ENCODE measurements at places on chromosomes 2 and 18.
A peak's percentile ranks its signal among the peaks of the same experiment; 100 is the strongest.

GRCh38 chr2:109155553-109156451, 26.8 kb downstream of the SH3RF3 start:
- DNase-seq, result no peak

DNA sequence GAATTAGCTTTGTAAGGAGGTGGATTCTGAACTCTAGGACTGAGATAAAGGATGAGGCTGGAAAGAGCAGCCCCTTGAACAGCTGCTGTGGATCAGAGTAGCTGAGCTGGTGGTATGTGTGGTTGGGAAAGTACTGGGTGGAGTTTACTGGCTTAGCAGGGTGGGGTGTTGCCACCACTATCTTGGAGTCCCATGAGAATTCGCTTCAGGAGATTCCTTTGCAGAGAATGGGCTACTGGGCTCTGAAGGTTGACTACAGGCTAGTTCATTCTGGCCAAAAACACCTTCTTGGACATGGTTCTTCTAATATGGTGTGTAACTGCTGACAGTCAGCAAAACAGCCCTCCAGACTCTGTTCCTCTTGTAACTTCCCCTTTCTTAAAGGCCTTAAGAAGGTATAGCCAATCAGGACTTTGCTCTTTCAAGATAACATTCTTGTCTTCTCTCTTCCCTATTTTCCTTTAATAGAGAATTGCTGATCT, 52.7 kb downstream of the TET3 start:
- no peak for DNase-seq

DNA sequence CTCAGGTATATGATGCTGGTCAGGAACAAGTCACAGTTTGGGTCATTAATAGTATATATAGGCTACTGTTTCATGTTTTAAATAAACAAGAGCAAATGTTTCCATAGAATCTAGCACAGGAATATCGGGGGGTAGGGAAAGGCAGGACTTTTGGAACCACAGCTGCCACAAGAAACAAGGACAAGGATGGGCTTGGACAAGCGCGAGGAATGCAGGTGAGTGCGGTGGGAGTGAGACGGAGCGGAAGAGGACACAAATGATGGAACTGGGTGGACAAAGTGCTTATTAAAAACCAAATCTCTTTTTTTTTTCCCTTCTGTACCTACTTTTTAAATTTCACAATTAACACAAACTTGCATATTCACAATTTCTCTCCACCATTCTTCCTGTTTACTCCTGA, 49.1 kb downstream of the SNORC start:
- DNase-seq, result no peak

DNA sequence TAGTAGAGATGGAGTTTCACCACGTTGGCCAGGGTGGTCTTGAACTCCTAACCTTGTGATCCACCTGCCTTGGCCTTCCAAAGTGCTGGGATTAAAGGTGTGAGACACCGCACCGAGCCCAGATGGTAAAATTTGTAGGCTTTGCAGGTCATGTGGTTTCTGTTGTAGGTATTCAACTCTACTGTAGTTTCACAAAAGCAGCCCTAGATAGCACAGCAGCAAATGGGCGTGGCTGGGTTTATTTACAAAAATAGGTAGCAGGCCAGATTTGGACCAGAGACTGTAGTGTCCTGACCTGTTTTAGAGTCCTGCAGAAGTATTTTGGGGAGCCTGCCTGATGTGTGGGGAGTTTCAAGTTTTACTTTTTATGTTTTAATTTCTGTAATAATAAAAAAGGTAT, 84.1 kb upstream of the RASGRP3 start:
- DNase-seq, result no peak

- no peak for DNase-seq
Measured at GRCh38 chr2:172079416-172079815, 5.9 kb upstream of the DLX1 start.

- DNase-seq, result no peak
Measured at GRCh38 chr2:179260224-179260623, 4.4 kb downstream of the SESTD1 start.

DNA sequence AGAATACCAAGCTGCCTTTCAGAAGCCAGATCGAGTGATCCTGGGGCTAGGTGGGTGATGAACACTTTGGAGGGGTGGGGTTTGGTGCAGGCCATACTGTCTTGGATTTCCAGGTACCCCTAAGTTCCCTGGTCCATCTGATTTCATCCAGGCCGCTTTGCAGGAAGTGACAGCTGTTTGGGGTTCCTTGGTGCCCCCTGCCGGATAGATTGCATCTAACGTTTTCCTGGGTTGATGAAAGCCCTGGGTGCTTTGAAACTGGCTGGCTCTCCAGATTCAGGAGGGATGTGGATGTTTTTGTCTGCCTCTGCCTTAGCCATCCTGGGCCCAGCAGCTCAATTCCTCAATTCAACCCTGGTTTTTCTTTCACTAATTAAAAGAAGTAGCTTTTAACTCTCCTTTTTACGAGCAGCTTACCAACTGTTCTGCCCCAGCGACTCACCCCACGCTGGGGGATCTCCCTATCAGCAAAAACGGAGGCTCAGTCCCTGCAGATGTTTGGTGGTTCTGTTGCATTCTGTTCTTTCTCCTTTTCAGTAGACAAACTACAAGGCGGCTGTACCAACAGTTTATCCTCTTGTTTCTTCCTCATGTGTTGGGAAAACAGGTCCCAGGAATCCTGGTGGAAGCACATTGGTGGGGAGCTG, 37.1 kb downstream of the ARHGEF4 start:
- peak; percentile 9 for DNase-seq

DNA sequence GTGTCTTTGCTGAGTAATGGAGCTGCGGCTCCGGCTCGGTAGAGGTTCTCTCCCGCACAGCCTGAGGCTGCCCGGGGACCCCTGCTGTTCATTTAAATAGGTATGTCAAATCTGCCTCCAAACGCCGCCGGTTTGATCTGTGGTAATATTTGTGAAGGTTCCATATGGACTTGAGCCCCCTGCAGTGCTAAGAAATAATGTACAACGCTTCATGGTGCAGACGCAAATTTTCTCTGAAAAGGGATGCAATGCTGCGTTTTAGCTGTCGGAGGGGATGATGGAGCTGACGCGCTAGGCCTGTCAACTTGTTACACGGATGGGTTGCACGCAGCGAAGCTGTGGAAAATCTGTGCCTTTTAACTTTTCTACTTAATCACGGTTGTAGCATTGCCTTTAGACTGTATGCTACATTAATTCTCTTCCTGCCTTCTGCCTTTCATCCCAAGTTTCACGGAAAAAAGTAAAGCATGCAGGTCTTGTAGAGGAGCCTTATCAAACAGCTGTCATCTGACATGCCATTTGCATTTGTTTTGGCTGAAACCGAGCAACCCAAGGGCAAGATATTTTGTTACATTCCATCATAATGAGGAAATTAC, 43.2 kb downstream of the MRPS9 start:
- no peak for DNase-seq

DNA sequence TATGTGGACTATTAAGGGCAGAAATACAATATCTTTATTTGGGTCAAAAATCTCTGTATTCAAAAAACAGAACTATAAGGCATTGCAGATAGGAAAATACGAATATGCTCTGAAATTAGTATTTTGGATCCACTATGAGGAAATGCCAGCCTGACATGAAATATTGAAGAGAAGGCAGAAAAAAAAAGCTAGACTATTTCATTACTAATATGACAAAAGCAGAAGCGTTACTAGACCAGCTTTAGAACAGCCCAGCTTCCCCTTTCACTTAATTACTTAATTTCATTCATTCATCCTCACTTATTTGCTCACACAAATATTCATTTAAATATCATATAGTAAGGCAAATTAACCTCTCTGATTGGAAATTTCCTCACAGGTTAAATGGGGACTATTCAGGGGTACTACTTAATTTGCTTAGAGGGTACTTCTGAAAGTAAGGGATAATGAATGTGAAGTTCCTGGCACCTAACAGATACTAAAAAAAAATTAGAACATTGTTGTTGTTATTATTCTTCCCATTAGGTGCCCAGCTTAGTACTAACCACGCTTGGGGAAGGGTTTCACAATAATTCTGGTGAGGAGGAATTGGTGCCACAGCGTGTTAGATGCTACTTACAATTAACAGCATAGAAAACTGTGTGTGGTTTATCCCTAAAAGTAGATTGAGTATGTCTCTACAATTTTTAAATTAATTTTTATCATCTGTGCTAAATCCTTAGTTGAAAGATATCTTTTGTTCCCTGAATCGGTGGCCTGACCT, 71.1 kb upstream of the CTLA4 start:
- no peak for DNase-seq
